ENCODE measurements at places on chromosomes 12 and 14. TPM values are rescaled to one million over a fixed set of nuclear protein-coding genes. Genes with fewer than 3 reads are reported as not detected.

The AQP5 gene
- not detected for total RNA-seq

The ITGB7 gene
- total RNA-seq: 0.39 TPM

The PLEKHD1 gene
- 0.23 TPM for total RNA-seq

The BTG1 gene
- 5.1 TPM for total RNA-seq

The GAS2L3 gene
- total RNA-seq: 18.7 TPM

The HOXC4 gene
- total RNA-seq: 1.9 TPM

The KRT82 gene
- total RNA-seq: not detected

The CCDC196 gene
- not detected for total RNA-seq

The POTEG gene
- total RNA-seq: 0.41 TPM

The PLEK2 gene
- total RNA-seq: not detected

The AQP6 gene
- not detected for total RNA-seq

The SMIM41 gene
- not detected for total RNA-seq

The ADCY4 gene
- total RNA-seq: not detected

The BDKRB2 gene
- total RNA-seq: 4.5 TPM

The PRH2 gene
- not detected for total RNA-seq

The EXOC3L4 gene
- not detected for total RNA-seq

The TAS2R7 gene
- total RNA-seq: not detected

The INSM2 gene
- not detected for total RNA-seq

The MIP gene
- total RNA-seq: not detected

The HAL gene
- total RNA-seq: 0.14 TPM

The CLEC2A gene
- total RNA-seq: not detected

The GLRX5 gene
- 74.4 TPM for total RNA-seq

The LRCOL1 gene
- total RNA-seq: not detected

The PELI2 gene
- total RNA-seq: 5.1 TPM

The ZNF10 gene
- total RNA-seq: 3.0 TPM

The AVPR1A gene
- not detected for total RNA-seq

The PHLDA1 gene
- total RNA-seq: 19.5 TPM

The PZP gene
- not detected for total RNA-seq

The KCNK13 gene
- not detected for total RNA-seq

The SSPN gene
- total RNA-seq: 1.0 TPM

The DUSP16 gene
- total RNA-seq: 13.7 TPM

The ASCL1 gene
- total RNA-seq: not detected

The C12orf42 gene
- total RNA-seq: not detected

The RAD9B gene
- total RNA-seq: 0.21 TPM

The FOXN4 gene
- not detected for total RNA-seq

The NRIP2 gene
- total RNA-seq: not detected

The SBNO1 gene
- total RNA-seq: 19.7 TPM

The RFC5 gene
- 49.2 TPM for total RNA-seq

The WDR89 gene
- 10.9 TPM for total RNA-seq

The AQP2 gene
- not detected for total RNA-seq

The PGF gene
- total RNA-seq: 2.6 TPM

The PPP4R4 gene
- 3.8 TPM for total RNA-seq

The MSRB3 gene
- total RNA-seq: 6.6 TPM

The OTX2 gene
- not detected for total RNA-seq

The TPPP2 gene
- total RNA-seq: not detected

The ZBTB42 gene
- total RNA-seq: 0.83 TPM

The TAS2R31 gene
- not detected for total RNA-seq

The SLC15A4 gene
- total RNA-seq: 9.9 TPM

The OVCH1 gene
- total RNA-seq: not detected

The DAZAP2 gene
- total RNA-seq: 270 TPM

The ITPR2 gene
- 9.3 TPM for total RNA-seq

The COL2A1 gene
- total RNA-seq: not detected

The FGF23 gene
- total RNA-seq: not detected

The PRIM1 gene
- 51.1 TPM for total RNA-seq

The CLEC9A gene
- total RNA-seq: not detected

The RBP5 gene
- total RNA-seq: not detected

The DBX2 gene
- not detected for total RNA-seq
